Stimulated activated CD8-positive, alpha-beta memory T cell treated with anti-CD3 and anti-CD28 coated beads, Interleukin-4, amount 100 ng/mL, for 1 hour (primary cell): ENCODE measurements at places on chromosomes 3 and 15.

DNA sequence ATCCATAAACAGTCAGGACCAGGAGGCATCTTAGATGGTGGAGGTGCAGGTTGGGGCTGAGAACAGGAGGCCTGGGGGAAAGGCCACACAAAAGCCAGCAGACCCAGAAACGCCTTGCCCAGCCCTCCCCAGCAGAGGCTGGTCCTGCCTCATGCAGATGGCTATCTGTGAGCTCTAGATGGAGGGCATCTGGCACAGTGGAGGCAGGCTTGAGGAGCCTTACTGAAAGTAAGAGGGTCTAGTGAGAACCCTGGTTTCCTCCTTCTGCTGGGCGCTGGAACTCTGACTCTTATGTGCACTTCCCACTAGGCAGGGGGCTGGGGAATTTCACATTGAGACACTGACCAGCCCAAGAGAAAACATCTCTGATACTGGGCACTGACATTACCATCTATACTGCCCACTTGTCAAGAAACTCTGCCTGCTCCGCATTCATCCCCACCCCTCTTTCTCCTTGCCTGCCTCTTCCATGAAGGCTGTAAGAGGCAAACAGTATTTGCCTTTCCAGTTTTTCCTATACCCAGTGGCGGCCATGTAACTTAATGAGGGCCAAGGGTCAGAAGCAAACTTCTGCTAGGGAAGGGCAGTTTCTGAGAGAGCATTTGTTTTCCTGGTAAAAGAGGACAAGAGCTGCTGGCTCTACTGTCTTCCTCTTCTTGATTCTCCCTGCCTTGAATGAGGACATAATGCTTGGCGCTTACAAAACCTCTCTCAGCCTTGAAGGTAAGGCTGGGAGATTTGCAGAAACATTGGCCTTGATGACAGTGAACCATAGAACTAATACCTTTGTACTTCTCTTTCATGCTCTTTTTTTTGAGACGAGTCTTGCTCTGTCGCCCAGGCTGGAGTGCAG is 4.4 kb upstream of the SCN5A start:
- no peak for DNase-seq

DNA sequence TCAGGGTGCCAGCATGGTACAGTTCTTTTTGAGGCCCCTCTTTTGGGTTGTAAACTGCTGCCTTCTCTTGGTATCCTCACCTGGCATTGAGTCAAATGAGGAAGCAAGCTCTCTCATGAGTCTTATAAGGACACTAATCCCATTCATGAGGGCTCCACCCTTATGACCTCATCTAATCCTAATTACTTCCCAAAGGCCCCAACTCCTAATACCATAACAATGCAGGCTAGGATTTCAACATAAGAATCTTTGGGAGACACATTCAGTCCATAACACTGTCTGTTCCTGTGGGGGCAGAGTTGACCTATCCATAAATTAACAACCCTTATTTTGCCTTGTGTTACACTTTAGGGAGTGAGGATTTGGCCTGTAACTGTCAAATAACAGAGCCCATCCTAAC is 278.3 kb downstream of the LRTM1 start:
- no peak for DNase-seq

GRCh38 chr3:42192334-42193200 is 73.4 kb downstream of the CCK start:
- no peak for DNase-seq

DNA sequence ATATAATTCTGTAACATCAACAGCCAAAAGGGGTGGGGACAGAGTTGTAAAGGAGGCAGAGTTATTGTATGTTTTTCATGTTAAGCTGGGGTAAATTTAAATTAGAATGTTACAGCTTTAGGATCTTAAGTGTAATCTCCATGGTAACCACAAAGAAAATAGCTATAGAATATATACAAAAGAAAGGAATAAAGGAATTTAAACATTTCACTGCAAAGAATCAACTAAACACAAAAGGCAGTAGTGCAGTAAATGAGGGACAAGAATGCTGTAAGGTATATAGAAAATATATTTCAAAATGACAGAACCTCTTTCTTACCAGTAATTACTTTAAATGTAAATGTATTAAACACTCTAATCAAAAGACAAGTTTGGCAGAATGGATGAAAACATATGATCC is 361.7 kb downstream of the SLC9A9 start:
- DNase-seq: no peak

DNA sequence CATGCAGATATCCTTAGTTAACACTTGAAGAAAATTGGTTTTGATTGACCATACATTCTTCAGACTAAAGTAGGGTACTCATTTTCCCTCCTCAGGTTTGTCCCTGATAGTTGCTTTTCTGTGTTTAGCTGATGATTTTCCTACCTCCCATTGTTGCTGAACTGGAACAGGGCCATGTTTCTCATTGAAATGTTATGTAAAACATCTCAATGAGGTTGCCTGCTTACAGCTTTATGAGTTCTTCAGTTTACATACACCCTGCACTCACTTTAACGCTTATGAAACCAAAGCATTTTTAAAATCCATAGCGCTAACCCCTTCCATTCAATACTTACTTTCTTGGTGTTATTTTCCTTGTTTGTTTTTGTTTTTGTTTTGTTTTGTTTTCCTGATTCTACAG is 61.9 kb downstream of the HMG20A start:
- no peak for DNase-seq

- DNase-seq: no peak
These were observed 22.7 kb downstream of the DHX36 start for GRCh38 chr3:154301561-154301960.

- no peak for DNase-seq
These were observed 160.1 kb downstream of the PDE8A start for GRCh38 chr15:85141726-85142125.

DNA sequence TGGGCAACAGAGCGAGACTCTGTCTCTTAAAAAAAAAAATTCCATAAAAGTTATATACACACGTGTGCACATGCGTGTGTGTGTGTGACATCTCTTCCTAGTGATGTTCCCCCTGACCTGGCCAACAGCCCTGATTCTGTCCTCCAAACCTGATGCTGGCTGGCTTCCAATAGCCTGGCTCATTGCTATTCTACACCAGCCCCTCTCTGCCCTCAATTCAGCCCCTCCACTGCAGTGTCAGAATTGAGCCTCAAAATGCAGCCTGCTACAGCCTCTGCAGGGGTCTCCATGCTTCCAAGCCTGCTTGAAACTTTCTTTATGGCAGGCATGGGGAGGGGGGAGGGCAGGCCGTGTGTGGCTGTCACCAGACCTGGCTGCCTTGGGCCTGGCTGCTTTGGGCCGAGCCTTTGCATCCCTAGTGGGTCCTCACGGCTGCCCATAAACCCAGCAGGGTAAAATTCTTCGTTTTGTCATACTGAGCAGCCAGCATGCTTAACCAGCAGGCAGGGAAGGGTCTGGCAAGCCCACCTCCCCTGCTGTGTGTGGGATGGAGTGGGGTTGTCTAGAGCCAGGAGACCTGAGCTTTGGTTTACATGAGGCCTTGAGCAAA is 22.7 kb upstream of the DOCK3 start:
- no peak for DNase-seq

- DNase-seq: no peak
These were observed 57.9 kb downstream of the RASGRF1 start for GRCh38 chr15:79032656-79033055.
